RWPE2 (cell line): ENCODE measurements at places on chromosomes 2 and 18.

GRCh38 chr18:58609536-58609993 lies 19.3 kb downstream of the ALPK2 start:
- no peak for DNase-seq

DNA sequence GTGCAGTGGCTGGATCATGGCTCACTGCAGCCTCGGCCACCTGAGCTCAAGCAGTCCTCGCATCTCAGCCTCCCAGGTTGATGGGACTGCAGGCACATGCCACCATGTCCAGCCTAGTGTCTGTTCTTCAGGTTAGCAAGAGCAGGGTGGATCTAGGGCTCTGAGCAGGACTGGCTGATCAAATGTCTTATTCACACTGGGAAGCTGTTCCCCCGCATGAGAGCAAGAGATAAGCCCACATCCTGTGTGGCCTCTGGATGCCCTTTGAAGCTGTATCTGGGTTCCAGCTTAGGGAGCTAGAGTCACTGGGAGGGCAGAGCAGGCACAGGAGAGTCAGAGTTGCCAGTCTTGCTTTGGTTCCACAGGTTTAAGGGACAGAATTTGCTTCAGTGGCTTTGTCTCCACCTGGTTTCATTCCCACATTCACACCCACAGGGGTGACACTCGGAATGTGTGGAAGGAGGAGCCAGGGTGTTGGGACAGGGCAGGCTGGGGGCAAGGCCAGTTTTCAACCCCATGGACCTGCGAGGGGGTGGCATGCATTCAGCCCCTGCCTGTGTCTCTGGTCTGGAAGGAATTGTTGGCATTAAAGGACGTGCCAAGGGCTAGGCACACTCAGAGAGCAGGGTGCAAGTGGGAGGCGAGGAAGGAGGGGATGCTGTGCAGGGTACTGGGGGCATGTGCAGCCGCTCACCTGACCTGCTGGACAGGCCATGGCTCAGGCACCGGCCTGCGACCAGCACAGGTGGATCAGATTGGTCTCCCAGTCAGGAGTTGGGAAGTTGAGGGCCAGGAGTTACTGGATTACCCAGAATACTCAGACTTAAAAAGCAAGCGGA lies 24.5 kb downstream of the PTPN18 start:
- DNase-seq, result no peak

GRCh38 chr18:54945576-54946125 lies 13.6 kb downstream of the CCDC68 start:
- DNase-seq, result no peak

DNA sequence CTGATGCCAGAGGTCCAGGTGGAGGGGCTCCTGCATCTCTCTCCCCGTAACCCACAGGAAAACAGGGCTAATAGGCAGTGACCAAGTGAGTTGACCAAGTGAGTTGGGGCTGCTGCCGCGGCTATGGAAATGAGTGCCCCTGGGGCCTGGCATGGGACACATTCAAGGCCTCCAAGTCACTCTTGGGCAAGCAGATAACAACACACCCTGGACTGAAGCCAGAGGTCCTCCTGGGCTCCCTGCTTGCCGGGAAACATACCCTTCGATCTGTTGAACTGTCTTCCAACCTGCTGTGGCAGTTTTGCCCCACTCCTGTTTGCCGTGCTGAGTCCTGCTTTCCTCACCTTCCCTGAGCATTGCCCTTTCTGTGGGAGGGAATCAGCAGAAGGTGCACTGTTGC lies 89.2 kb downstream of the LIPG start:
- DNase-seq, result no peak

DNA sequence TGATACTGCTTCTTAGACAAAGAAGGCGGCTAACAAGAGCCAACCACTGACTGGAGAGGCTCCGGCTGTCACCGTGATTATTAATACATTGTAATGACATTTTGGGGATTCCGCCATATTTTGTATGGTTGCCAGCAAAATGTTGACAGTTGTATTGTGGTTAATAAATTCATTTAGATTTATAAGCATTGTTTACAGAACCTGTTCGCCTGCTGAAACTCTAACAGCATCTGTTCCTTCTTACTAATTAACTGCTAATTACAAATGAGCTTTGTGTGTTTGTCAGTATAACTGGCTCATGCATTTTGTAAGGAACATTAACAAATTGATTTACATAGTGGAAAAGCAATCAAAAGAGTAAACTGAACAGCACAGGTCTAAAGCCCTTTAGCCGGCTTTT lies 332.4 kb downstream of the GBX2 start:
- no peak for DNase-seq

GRCh38 chr2:147242445-147242844 lies 602.4 kb upstream of the ACVR2A start:
- DNase-seq, result no peak

GRCh38 chr2:170006587-170007325 lies 171.2 kb upstream of the MYO3B start:
- no peak for DNase-seq

DNA sequence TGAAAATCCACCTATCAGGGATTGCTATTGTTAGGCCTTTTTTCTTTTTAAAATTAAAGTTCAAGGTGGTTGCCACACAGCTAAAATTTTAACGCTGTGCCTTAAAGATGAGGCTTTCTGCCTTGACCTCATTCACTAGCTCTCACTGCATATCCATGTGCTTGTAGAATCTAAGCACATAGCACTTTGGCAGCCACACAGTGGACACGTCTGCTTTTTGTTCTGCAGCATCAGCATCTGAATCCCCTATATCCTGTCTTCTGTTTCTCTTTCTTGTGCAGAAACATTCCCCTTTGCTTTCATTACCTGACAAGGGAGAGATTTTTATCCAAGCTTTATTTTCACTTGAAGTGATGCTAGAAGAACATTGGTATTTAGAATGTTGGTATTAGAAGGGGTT lies 38.1 kb downstream of the RALB start:
- DNase-seq, result no peak

DNA sequence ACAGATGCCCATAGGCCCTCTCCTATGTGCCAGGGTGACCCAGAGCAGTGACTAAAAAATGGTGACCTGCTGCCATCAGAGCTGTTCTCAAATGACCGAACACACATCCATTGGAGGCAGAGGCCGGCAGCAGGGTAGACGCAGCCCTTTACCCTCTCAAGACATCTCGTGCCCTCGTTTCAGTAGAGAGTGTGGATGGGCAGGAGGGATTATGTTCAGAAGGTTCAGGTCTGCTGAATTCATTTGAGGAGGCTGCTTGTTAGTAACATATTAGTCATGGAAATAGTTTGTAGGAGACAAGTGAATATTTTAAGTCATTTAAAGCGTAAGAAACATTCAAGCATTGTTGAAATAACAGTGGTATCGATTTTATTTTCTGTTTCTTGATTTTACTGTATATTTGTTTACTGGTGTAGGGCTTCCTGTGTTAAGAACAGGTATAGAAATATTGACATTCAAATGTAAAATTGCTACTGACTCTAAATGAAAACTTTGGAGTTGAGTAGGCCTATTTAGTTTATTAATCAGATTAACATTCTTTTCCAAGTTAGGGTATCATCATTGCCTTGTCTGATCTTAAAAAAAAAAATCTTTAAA lies 82.6 kb downstream of the ZNF532 start:
- DNase-seq, result no peak

GRCh38 chr18:59834267-59834666 lies 65.5 kb upstream of the PMAIP1 start:
- DNase-seq, result no peak

- no peak for DNase-seq
Observed at GRCh38 chr2:133848111-133848649, 279.9 kb upstream of the NCKAP5 start.

GRCh38 chr2:118936936-118937335 lies 5.1 kb upstream of the MARCO start:
- DNase-seq, result no peak

DNA sequence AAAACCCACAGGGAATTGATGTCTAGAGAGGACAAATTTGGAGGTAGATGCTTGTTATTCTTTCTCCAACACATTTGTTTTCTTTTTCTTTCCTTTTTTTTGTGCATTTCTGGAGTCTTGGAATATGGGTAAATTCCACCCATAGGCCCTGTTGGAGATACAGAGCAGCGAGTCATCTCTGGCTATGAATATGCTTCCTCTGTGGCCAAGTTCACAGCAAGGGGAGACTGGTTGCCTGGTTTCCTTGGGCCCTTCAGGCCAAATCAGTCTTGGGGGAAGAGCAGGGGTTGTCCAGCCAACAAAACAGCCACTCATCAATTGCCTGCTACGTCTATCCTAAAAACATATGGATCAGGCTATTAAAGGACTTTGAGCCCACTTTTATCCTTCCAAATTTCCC lies 27.5 kb downstream of the SP100 start:
- no peak for DNase-seq

DNA sequence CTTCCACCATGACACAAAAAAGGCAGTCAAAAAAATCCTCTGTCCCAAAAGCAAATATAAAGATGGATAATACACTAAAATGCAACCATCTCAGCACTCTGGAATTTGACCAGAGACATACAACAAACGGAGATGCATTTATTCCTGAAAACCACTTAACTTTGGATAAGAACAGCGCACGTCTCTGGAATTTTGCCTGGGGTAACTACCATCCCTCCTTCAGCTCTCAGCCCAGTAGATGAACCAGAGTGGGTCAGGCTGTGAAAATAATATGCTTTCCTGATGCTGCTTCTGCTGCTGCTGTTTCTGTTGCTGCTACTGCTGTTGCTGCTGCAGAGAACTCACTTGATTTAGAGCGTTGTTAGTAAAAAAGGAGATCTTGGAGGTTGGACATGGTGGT lies 133.8 kb upstream of the ACVR2A start:
- no peak for DNase-seq

GRCh38 chr2:134248913-134249312 lies 5.0 kb upstream of the MGAT5 start:
- DNase-seq, result no peak

DNA sequence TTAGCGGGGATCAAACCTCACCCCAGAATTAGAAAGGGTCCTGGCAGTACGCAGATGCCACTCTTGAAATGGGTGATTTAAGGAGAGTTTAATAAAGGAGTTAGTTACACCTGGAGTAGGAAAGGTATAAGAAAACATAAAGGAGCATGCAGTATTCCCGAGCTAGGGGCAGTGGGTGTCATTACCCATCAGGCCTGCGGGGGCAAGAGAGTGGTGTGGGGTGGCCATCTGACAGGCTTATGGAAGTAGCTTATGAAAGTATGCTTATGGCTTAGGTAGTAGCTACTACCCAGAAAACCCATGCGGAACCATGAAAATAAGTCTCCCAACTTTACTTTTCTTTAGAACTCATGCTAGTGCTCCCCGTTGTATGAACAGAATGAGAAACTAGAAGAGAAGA lies 568.9 kb upstream of the ACVR2A start:
- no peak for DNase-seq

DNA sequence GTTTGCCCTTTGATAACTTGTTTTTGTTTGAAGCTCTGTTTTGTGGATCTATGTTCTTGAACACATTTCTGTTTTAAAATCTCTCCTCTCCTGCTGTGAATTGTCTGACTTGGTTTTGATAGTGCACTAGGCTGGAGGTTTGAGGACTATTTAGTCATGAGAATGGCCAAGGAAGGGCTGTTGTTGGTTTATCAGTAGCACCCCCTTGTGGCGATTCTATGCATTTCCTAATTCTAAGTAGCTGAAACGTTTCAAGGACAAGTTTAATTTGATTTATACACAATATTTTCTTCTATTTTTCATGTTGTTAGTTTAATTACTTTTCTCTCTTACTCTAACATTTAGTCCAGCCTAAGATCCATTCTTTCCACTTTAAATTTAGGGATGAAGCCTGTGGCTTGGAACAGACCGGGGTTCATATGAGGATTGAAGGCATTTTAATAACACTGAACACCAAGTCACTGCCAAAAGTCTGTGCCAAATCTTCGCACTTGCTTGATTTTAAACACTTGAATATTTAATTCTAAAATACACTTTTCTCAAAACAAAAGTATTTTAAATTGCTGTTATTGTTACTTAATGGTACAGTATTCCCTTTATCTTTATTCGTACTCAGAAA lies 166.0 kb downstream of the SOCS6 start:
- DNase-seq, result no peak

DNA sequence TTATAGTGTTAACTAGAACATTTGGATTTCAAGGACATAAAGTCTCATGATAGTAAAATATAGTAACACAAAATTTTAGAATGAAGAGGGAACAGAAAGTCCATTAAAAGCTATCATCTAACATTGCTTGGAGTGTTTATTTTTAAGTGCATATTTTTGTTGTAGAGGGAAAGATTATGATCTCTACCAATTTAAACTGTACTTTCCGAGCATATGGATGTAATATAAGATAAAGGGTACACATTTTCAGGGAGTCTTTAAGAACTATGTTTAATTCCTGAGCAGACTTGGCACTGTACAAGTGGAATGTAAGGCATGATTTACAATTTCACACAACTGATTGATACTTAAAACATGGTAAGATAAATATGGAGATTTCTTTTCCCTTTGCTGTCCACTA lies 34.2 kb upstream of the ZNF804A start:
- DNase-seq, result no peak

- DNase-seq, result no peak
Observed at GRCh38 chr18:34352385-34353163, 127.9 kb upstream of the NOL4 start.

DNA sequence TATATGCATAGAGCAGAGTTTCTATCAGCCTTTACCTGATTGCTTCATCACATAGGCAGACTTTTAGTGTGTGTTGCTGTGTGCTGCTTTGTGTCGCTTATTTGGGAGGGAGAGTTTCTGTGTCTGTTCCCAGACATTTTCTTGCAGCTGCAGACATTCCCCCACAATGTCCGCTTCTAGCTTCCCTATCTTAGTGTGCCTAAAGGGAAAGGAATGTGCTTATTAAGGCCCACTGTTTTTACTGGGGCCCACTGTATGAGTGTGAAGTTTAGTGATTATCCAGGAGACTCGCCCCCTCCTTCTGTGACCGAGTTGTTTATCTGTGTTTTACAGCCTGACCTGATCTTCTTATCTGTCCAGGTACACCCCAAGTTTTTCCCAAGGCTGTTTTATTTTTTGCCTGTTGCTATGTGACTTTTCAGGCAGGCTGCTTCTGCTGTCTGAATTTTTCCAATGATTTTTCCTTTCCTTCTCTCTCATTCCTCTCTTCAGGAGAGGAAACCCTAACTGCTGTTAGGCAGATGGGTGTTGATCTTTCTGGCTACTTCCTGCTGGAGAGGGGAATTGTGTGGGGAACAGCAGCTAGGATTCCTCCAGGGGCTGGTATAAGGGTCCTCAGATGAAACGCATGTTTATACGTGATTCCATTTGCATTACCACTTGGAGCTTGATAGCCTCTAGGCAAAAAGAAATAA lies 47.6 kb downstream of the STK17B start:
- DNase-seq, result no peak

GRCh38 chr18:72375618-72376017 lies 168.5 kb downstream of the CBLN2 start:
- DNase-seq, result no peak

GRCh38 chr2:29481313-29481712 lies 366.1 kb downstream of the CLIP4 start:
- no peak for DNase-seq

DNA sequence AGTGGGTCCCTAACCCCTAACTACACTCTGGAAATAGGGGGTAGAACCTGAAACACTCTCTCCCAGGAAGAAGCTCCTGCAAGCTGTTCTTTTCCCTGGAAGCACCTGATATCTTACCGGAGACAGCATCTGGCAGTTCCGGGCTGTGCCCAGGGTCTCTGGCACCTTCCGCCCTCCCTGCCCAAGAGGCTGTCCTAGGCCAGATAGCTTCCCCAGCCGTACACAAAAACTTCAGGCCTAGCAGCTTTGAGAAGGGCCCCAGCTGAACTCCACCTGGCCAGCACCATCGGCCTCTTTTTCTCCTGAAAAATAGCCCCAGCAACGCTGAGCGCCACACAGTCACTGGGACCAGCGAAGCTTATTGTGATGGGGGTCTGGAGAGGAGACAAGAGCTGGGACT lies 9.7 kb downstream of the OSR1 start:
- no peak for DNase-seq
